ENCODE measurements at places on chromosomes 7 and 10.

GRCh38 chr10:124035928-124036558 lies 57.4 kb downstream of the CHST15 start:
- peak; percentile 1 for DNase-seq

- no peak for DNase-seq
Measured at GRCh38 chr10:114311023-114311422, 72.0 kb downstream of the VWA2 start.

- DNase-seq: no peak
Measured at GRCh38 chr7:28919510-28919909, 38.6 kb downstream of the TRIL start.

DNA sequence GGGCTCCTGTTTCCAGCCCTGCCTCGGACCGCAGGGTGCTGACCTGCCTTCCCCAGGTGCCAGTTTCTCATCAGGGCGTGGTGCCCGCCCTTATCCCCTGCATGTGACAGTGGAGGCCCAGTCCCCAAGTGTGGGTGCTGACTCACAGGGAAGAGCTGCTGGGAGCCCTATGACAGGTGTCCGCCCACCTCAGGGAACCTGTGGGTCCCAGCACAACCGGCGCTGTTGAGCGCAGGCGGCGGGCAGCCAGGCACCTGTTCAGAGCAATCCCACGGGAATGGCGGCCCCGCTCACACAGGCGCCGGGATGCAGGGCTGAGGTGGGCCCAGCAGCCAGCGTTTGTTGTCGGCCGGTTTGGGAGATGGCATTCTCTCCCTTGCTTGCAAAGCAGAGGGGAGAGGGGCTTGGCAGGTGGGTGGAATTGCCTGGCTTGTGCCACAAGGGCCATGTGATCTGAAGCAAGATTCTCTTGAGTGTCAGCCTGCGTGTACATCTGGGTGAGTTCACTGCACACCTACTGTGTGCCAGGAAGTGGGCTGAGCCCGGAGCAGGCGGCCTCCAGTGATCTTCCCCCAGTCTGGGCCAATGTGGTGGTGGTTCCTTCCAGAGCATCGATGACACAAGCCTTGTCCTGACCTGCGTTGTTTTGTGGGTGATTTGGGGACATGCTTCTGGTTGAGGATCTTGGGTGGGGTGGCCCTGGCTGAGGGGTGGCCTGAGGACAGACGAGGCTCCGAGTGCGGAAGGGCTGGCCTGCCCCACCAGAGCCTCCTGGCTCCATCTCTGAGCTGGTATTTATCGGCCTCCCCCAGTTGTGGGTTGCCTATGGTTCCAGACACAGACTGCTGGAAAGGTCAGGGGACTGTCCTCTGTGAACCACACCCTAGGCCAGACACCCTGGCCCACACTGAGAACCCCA lies 2.4 kb downstream of the PWWP2B start:
- DNase-seq: no peak

DNA sequence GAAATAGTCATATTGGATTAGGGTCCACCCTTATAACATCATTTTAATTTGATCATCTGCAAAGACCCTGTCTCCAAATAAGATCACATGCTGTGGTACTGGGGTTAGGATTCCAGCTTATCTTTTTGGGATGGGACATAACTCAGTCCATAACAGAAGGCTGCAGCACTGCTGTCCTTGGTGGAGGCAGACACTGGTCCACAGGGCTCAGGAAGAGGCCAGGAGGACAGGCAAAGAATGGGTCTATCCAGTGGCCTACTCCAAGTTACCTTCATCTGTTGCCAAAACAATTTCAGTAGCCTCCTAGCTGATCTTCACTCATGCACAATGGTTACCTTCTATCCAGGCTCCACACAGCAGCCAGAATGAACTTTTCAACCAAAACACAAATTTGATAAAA lies 387.0 kb downstream of the GRID1 start:
- no peak for DNase-seq

- no peak for DNase-seq
Measured at GRCh38 chr7:142784716-142785115, 13.9 kb downstream of the PRSS2 start.

DNA sequence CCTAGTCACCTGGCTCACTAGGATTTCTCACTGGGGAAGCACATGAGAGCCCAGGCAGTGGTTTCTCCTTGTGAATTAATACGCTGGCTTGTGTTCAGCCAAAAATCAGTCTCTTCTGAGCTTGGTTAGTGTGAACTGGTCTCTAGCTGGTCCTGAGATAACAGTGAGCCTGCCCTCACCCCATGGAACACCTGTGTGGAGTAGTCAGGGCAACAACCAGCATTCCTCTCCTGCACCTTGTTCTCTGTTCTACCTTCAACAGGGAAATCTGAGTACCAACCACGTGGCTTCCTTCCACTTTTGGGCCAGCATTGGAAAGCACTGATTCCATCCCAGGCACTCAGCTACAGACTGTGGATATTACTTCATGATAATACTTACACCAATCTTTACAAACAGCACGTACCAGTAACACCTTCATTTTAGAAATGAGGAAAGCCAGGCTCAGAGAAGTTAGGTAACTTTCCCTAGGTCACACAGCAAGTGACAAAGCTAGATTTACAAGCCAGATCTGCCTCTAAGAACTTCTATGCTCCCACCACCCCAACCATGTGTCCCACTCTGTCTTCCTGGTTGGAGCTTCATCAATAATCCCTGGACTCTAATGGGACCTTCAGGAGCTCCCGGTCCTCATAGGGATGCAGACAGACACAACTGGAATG lies 106.6 kb downstream of the GRID1 start:
- DNase-seq: no peak

DNA sequence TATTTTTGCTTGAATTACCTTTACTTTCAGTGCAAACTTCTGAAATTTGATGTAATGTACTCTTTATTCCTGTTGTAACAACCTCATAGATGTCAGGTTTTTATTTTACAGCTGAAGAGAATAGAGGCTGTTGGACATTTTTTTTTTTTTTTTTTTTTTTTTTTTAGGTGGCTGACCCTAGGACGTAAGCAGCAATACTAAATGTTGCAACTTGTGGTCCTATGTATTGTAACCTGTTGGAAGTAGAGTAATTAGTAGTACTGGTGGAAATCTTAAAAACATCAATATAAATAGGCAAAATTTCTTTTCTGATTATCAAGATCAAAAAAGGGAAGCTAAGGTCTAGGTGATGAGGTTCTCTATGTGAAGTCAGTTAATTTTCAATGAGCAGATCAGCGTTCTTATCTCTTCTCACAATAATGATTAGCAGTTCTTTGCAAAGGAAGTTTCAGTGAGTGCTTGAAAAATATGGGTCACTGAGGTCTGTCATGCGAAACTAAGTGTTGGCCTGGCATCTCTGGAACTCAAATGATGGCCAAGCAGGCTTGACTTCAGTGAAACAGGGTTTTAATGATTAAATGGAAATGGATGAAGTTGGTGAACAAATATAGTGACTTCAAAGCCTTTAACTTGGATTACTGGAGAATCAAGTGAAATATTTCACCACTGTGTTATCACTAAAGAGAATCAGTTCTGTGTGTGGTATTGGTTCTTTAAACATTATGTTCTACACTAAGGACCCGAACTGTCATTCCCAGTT lies 42.7 kb downstream of the BICC1 start:
- no peak for DNase-seq

DNA sequence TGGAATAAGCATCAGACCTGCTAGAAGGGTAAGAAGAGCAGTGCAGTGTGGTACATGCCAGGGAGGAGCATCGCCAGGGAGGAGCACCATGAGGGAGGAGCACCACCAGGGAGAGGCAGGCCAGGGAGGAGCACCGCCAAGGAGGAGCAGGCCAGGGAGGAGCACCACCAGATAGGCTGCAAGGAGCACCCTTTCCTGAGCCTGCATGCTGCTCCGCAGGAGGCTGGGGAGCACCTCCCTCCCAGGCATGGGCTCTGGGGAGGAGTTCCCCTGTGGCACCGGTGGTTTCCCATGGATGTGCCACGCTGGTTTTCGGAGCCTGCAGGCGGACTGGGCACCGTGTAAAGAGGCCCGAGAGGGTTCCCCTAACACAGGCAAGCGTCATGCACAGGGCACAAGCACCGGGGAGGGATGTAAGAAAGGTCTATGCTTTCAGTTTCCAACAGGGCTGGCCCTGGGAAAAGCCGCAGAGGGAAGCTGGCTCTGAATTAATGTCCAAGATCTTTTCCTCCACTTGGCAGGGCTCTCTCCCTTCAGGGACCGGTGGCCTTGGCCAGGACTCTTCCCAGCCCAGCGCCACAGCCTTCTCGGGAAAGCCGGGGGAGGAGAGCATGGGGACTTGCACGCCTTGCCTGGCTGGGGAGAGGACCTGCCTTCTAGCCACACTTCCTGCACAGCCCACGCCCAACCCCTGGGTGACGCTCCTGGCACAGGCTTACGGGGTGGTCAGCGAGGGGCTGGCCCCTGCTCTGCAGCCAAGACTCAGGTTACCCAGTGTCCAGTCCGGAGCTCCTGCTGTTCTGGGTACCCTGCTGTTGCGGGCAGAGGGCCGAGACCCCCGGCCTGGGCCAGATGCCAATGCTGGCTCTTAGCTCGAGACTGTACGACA lies 11.5 kb upstream of the GPER1 start:
- DNase-seq: no peak

DNA sequence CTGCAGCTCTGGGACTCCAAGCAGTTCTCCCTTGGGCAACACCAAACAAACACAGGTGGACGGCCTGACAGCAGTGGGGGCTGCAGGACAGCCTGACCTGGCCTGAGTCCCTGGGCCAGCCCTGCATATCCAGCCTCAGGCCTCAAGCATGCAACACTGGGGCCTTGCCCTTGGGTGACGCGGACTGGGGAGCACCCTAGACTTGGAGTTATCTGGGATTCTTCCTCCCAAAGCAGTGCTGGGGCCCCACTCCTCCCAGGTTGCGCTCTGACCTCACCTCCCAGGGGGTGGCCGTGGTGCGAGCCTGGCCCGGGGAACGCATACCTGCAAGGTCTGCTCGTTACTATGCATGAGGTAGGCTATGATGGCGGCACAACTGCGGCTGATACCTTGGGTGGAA lies 6.2 kb upstream of the TMEM120A start:
- no peak for DNase-seq

GRCh38 chr10:32906595-32906994 lies 51.4 kb downstream of the ITGB1 start:
- DNase-seq: no peak

GRCh38 chr7:140209866-140210609 lies 33.3 kb upstream of the KDM7A start:
- DNase-seq: no peak

Measured in stimulated activated CD4-positive, alpha-beta T cell treated with anti-CD3 and anti-CD28 coated beads, Interleukin-12 subunit alpha, Interleukin-12 subunit beta, amount 100 ng/mL, for 24 hours (primary cell).